Activated CD4-positive, CD25-positive, alpha-beta regulatory T cell treated with anti-CD3 and anti-CD28 coated beads, Interleukin-2, amount 50 U/mL, for 72 hours (primary cell): ENCODE measurements at places on chromosomes 2 and 18.

- DNase-seq = no peak
Measured at GRCh38 chr2:203691149-203691548, 15.3 kb upstream of the CD28 start.

DNA sequence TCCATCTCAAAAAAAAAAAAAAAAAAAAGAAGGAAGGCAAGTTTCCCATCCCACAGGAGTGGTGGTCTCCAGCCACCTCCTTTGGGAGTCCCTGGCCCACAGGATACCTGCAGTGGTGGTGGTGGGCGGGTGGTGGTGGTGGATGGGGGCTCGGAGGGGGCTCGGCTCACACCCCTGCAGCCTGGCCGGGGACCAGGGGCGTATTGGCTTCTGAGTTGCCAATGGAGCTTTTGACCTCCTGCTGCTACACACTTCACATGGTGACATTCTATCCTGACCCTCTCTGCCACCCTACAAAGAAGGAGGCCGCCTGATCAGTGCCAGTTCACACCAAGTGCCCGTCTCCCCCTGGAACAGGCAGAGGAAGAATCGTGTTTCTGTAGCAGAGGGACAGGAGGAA lies 119.6 kb downstream of the NFATC1 start:
- DNase-seq = peak; percentile 24

- no peak for DNase-seq
Measured at GRCh38 chr2:187372213-187372612, 75.8 kb downstream of the CALCRL start.

- DNase-seq = no peak
Measured at GRCh38 chr2:237540823-237541222, 25.6 kb upstream of the PRLH start.

DNA sequence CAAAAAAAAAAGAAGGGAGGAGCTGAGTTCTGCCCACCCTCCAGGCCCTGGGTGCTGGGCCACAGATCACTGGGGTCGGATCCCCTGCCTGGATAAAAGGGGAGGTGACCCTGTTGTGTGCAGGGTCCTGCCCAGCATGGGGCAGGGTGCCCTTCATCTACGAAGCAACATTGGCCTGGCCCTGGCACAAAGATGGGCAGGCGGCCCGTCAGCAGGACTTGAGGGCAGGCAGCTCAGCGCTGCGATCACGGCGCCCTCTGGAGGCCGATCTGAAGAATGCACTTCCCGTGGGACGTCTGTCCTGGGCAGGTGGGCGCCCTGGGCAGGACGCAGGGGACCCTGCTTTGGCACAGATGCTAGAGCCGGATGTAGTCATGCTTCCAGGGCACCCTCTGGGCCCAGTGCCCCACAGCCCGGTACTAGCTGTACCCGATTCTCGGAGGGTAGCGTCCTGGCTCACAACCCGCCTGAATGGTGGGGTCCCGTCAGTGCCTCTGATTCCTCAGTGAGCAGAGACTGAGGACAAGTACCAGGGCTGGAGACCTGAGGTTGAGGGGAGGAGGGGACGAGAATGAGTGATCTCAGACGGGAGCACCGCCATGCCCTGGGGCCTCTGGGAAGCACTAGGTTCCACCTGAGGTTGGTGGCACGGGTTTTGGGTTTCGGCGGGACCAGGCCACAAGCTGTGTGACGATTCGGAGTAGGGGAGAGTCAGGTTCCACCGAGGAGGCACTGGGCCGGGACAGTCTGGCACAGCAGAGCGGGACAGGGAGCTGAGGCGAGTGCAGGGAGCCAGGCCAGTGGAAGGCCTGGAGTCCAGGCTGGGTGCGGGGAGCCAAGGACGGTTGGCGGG lies 18.0 kb downstream of the ARID5A start:
- peak; percentile 75 for DNase-seq

- DNase-seq = no peak
Measured at GRCh38 chr2:137964066-137964858, at the start of gene HNMT. HNMT (plus strand) TSS chr2:137964473; CDS start chr2:137964492, 19 bp downstream.

GRCh38 chr18:59736061-59736460 lies 38.8 kb upstream of the CCBE1 start:
- DNase-seq = no peak

DNA sequence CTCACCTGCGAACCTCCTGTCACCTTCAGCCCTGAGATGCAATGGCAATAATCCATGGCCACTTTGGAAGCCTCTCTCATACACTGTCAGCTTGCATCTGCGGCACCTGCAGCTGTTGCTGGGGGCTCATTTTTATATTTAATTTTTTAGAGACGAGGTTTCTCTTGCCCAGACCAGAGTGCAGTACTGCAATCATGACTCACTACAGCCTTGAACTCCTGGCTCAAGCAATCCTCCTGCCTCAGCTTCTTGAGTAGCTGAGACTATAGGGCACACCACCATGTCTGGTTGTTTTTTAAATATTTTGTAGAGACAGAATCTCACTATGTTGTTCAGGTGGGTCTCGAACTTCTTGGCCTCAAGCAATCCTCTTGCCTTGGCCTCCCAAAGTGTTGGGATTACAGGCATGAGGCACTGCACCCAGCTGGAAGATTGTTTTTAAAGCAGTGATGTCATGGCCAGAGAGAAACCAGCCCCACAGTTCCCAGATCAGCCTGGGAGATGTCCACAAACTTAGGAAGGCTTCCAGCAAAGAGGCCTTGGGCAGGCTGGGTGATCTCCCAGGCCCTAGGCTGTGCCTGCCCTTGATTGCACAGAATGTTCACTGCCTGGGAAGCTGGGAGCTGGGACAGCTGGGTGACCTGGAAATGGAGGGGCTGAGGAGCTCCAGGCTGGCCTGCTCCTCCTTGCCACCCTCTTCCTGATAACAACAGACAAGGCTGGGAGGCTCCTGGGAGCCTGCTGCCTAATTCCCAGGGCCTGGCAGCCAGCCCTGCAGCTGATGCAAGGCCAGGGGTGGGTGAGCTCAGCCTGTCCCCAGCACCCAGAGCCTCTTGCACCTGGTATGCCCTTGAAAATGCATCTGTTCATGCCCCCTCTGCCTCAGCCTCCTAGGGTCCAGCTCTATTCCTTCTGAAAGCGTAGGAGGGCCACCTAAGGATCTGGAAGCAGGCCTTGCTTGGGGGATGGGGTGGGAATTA lies 27.1 kb downstream of the SH2D6 start:
- no peak for DNase-seq

DNA sequence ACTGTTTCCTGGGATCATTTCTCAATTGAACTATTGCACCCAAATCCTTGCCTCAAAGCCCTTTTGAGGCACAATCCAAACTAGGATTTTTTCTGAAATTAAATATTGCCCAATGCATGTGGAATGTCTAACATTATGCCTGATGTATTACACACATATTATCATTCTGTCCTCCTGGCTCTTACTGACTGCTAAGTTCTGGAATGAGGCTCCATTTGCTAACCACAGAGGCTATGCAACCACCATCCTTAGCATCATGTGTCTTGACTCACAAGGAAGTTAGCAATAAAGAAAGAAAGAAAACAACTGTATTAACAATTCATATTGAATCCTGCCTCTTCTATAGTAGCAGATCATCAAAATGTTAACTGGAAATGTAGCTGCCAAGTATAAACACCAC lies 1142.7 kb downstream of the CNTNAP5 start:
- no peak for DNase-seq

- DNase-seq = no peak
Measured at GRCh38 chr2:39405364-39405763, 31.7 kb downstream of the MAP4K3 start.

GRCh38 chr2:205556357-205556756 lies 125.9 kb upstream of the NRP2 start:
- DNase-seq = no peak

- DNase-seq = no peak
Measured at GRCh38 chr2:174662859-174663258, 65.3 kb upstream of the WIPF1 start.

DNA sequence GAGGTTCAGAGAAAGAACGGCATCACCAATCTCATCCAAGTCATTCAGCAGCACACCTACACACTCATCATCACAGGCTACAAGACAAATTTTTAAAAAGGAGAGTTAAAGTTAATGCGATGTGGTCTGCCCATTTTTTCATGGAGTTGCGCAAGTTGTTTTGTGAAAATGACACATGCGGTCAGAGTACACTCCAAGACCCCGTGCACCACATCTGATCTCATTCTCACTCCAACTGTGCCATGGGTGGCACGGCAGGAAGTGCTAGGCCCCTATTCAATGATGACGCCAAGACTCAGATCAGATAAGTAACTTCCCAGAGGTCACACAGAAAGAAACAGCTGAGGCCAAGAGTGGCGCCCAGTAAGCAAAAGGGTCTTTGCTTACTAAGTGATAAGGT lies 119.8 kb downstream of the LAMA1 start:
- DNase-seq = no peak

GRCh38 chr18:653512-653911 lies 3.9 kb upstream of the TYMS start:
- no peak for DNase-seq

- DNase-seq = no peak
Measured at GRCh38 chr2:178589335-178589734, 109.1 kb downstream of the PLEKHA3 start.

- no peak for DNase-seq
Measured at GRCh38 chr2:229794636-229795035, 80.3 kb upstream of the DNER start.

DNA sequence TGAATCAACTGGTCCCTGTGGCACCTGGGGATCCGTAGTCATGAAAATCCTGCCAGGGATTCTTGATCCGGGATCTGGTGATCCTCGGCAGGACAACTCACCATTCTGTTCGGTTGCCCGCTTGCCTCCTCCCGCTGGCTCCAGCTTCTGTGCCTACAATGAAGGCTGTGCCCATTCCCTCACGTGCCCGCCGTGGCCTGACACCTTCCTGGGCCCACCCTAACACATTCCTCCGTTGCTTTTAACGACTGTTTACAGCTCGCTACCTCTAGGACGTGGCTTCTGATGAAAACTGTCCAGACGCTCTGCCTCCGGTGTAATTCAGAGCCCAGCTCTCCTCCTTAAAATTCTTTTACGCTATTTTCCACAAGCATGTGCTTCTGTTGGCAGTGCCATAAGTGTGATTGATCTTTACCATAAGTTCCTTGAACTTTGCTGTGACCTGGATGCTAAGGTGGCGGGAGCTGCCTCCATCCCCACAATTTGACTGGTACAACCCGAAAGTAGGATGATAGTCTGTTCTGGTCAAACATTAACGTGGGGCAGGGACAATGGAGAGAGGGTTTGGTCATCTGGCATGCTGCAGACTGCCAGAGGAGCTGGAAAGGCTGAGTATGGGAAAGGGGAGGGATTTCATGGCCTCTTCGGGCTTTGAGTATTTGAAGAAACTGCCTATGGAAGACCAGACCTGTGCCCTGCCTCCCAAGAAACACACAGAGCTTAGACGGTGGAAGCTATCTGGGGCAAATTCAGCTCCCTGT lies 206.8 kb upstream of the TNP1 start:
- no peak for DNase-seq

- DNase-seq = no peak
Measured at GRCh38 chr2:150595803-150596470, 108.5 kb upstream of the RND3 start.

DNA sequence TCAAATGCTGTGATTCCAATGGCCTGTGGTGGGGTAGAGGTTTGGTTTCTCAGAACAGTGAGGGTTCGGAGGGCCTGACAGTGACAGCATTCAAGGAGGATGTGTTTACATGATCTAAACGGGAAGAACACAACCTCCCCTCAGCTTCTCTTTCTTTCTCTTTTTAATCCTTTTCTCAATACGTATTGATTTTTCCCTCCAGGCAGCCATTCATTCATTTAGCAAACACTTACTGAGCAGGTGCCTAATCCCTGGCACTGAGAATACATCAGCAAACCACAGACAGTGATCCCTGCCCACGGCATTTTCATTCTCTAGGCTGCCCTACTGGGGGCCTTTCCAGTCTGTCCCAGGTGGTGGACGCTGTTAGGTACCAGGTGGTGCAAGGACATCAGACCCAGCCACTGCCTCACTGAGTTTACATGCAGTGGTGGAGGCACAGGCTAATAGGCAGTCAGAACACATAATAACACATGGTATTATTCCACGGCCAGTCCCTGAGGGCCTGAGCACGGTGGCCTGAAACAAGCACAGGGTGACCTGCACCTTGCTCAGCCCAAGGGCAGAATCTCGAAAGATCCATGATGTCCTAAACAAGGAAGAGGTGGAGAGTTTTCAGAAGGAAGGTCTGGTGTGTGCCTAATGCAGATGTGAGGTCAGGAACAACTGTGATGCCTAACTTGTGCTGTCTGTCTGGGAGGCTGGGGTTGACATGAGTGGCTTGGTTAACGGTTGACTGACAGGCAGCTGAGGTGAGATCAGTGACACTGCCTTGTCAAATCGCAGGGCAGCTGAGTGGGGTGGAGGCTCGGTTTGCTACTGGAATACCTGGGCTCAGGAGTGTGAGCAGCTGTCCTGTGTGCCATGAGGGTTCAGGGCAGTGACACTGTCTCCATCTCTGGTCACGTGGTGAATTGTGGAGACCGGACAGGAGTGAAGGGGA lies 785.5 kb upstream of the HS6ST1 start:
- no peak for DNase-seq

DNA sequence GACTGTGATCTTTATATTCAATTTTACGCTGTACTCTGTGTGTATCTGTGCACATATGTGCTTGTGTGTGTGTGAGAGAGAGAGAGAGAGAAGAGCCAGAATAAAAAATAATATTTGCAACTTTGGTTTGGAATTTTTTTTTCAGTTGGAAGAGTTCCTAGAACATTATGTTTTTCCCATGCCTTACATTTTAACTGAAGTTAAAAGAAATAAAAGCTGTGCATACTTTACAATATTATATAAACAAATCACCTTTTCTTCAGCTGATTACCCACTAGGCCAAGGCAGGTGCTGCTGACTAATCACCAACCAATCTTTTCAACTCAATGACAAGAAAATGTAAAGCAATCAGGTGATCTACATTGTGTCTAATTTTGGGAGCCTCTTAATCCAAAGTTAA lies 366.3 kb downstream of the NYAP2 start:
- DNase-seq = no peak

DNA sequence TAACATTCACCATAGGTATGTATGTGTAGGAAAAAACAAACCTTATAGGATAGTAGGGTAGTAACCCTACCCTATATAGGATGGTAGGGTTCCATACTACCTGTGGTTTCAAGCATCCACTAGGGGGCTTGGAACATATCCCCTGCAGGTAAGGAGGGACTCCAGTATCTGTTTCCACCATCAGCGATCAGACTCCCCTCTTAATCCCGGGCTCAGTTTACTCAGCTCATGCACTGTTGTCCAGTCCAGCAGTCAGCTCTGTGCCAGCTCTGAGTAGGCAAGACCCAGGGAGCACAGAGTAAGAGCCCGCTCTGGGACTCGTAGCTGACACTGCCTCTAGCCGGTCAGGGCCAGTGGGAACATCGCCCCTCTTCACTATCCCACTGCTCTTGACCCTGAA lies 61.7 kb downstream of the MEX3C start:
- no peak for DNase-seq

DNA sequence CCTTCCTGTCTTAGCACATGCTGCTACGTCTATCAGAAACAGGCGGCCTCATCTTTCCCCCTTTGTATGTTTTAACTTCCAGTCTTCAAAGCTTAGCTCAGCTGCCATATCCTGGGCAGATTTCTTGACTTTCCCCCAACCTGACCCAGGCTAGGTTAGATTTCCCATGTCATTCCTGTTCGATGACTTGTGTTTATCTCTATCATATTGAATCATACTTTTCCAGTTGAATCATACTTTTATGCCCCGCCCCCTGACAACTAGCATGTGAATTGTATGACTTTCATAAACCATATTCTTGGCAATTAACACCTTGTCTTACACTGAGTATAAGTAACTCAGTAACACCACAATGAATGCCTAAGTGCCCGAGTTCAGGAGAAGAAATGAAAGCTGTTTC lies 128.3 kb downstream of the CYRIA start:
- DNase-seq = no peak
